ENCODE measurements at places on chromosomes 16 and 17.

- peak; percentile 33 for DNase-seq
Observed at GRCh38 chr16:15949210-15950160, at the start of gene ABCC1. ABCC1 (plus strand) TSS chr16:15949616; CDS start chr16:15949752, 136 bp downstream.

DNA sequence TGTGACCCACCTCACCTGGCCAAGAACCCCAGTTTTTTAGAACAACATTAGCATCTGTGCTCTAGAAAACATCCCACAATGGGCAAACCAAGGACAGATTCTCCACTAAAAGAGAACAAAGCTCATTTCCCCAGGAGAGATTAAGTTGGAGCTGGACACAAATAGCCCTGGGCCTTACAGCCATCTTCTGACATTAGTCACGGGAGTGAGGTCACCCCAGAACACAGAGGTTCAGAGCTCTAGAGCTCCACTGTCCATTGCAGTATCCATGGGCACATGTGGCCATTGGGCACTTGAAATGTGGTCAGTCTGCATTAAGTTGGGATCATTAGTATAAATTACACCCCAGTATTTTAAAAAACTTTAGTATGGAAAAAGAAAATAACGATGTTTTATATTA is 47.6 kb upstream of the RBBP6 start:
- DNase-seq: no peak

GRCh38 chr17:8326511-8327302 is 12.9 kb upstream of the ODF4 start:
- peak; percentile 37 for DNase-seq

DNA sequence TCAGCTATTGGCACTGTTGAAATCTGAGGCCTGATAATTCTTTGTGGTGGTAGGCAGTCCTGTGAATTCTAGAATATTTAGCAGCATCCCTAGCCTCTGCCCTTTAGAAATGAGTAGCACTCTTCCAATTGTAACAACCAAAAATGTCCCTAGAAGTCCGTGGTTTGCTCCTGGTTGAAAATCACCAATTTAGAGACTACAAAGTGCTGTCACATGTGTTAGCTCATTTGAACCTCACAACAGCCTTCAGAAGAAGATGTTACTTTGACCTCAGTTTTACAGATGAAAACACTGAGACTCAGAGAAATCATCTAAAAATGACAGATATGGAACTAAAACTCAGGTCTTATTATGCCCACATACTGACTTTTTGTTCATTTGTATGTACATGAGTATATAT is 103.2 kb downstream of the TANC2 start:
- DNase-seq: no peak

DNA sequence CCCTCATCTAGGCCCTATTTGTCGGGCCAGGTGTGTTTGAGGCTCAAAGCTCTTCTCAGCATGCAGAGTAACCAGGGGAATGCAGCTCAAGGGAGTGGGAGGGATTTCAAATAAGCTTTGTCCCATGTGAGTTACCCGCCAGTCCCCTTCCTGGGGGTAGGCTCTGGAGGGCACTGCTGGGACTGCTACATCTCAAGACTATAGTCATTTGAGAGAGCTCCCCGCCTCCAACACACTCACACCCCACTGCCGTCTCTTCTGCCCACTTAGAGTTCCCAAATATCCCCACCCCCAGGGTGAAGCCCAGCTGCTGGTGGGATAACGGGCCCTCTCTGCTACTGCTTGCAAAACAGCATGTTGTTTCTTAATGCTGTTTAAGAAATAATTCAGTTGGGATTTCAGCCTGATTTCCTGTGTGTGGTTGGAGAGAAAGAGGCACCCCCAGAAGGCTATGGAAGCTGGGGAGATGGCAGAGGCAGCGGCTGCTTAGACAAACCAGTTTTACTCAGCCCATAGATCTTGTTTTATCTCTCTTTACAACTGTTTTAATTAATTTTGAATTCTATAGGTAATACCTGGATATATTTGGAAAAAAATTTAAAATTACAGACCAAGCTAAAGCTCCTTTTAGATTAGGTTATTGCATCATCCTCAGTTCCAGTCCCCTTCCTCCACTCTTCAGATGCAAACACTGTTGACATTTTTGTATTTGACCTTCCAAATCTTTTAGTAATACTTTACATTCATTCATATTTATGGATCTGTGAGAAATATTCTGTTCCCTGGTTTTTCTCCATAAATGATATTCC is 4.1 kb upstream of the MPO start:
- no peak for DNase-seq

DNA sequence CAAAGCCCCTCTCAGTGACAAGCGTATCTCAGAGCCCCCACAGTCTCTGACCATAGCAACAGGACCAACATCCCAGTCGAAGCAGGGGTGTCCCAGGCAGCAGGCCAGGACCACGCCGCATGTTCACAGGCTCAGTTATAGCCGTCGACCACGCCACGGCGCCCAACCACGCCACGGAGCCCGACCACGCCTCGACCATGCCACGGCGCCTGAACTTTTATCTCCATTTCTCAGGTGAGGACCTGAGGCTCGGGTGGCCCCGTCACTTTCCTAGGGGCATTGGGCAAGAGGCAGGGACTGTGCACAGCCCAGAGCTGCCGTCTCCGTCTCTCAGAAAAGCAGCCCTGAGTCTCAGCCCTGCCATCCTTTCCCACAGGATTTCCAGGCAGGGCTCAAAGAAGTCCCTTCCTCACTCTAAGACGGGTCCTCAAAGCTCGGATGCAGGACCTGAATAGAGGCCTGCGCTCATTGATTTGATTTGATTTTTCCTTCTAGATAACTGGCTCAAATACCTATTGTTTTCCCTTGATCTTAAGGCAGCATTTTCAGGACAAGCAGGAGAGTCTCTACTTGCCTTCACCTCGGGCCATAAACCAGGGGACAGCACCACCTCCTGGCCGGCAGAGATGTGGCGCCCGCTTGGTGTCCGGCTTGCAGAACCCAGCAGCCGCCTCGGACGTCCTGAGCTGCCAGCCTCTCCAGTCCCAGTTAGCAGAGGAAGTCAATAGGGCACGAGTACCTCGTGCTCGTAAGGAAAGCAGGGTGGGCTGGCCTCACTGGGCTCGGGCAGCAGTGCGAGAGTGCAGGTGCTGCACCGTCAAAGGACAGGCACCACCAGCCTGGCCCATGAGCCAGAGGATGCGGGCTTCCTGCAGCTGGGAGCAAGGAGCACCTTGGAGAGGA is 38.8 kb downstream of the C16orf95 start:
- peak; percentile 25 for DNase-seq

- DNase-seq: peak; percentile 66
Observed at GRCh38 chr16:84084570-84085270, 32.0 kb downstream of the MBTPS1 start.

DNA sequence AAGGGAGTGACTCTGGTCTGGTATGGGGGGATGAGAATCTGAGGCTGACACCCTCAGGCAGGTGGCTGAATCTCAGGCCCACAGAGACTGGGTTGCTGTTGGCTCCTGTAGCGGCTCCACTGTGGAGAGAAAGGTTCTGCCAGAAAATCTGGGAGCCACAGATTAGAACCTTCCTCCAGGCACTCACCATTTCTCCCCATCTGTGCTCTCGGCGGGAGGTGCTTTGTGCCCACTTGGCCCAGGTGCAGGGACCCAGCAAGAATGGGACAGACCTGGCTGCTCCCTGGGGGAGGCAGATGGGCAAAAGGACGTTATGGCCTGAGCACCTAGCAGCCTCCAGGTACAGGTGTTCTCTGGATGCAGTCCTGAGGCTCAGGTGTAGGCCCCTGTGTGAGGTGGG is 20.1 kb downstream of the RAB11FIP3 start:
- no peak for DNase-seq

All from CD4-positive, alpha-beta T cell (primary cell).